ENCODE measurements at places on chromosomes 6 and 20.

GRCh38 chr6:170130201-170130621 is 160.7 kb downstream of the DLL1 start:
- peak; percentile 47 for DNase-seq

GRCh38 chr20:48056218-48056617 is 270.9 kb upstream of the SULF2 start:
- no peak for DNase-seq

DNA sequence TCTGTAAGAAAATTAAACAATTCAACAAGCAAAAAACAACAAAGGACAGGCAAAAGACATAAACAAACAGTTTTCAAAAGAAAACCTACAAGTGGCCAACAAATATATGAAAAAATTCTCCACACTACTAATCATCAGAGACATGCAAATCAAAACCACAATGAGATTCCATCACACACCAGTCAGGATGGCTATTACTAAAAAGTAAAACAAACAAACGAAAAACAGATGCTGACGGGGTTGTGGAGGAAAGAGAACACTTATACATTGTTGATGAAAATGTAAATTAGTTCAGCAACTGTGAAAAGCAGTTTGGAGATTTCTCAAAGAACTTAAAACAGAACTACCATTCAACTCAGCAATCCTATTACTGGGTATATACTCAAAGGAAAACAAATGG is 537.6 kb downstream of the HDGFL1 start:
- no peak for DNase-seq

DNA sequence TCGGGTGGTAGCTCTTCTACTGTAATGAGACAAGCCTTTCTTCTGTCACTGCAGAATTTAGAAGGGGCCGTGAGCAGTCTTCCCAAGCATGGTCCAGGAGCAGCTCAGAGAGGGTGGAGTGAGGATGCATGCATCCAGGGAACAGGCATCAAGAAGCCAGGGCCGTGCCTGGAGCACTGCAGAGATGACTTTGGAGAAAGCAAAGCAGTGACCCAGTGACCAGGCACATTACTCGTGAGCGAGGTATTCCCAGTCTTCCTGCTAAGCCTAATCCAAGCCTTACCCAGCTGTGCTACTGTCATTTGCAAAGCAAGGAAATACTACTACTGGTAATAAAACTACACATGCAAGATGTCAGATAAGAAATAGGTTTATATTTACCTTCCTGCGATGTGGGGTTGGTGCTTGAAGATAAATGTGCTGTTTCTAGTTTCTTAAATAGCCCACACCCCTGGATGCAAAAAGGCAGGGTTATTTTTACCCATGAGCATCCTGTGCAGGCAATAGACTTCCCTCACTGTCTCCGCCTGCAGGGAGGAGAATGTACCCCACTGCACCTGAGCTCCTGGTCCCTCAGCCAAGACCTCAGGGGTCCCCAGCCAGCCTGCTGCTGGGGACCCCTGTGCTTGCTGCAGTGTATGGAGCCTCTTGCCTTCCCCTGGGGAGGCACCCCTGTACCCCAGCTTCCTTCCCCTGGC is 62.9 kb downstream of the SSR1 start:
- DNase-seq = peak; percentile 71

DNA sequence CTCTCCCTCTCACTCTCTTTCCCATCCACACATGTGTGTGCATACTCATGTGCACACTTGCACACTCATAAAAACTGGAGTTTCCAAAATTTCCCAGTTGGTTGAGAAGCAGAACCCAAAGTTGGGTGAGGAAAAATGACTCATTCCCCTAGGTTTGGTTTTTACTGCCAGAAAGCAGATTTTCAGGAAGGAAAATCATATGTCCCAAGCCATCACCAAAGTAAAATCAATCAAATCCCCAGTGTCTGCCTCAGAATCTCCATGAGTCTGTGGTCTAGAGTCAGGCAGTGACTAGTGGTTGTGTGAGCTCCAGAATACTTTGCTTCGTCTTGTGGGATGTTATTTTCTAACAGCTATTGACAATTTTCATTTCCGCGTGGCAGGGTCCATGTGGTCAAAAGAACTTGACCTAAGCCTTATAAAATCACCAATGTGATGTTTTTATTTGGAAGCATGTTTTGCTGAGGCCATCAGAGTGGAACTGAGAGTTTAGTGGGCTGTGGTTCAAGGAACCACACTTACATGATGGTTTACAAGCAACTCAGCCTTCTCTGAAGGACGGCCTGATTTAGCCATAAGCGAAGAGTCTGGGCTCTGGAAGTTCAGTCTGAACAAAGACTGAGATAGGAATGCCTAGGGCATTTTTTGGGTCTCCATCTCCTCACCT is 81.9 kb upstream of the CCN6 start:
- DNase-seq = no peak

- DNase-seq = no peak
These were observed 316.1 kb downstream of the UTRN start for GRCh38 chr6:144601221-144601620.

- no peak for DNase-seq
These were observed 126.7 kb downstream of the AIG1 start for GRCh38 chr6:143187238-143187923.

- DNase-seq = no peak
These were observed 31.2 kb downstream of the CITED2 start for GRCh38 chr6:139343052-139343750.

DNA sequence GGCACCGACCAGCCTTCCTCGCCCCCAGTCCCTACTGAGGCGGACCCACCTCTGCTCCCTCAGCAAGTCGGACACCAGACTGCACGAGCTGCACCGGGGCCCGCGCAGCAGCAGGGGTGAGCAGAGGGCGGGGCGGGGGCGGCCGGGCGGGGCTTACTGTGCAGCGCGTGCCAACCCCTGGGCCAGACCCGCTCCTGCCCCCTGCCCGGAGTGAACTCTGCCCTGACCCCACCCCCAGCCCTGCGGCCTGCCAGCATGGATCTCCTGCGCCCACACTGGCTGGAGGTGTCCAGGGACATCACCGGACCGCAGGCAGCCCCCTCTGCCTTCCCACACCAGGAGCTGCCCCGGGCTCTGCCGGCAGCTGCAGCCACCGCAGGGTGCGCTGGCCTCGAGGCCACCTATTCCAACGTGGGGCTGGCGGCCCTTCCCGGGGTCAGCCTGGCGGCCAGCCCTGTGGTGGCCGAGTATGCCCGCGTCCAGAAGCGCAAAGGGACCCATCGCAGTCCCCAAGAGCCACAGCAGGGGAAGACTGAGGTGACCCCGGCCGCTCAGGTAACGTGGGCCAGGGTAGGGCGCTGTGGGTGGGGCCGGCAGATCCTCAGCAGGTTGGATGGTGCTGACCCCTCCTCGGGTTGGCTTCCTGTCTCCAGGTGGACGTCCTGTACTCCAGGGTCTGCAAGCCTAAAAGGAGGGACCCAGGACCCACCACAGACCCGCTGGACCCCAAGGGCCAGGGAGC is 1.5 kb upstream of the SLC2A4RG start:
- peak; percentile 62 for DNase-seq

- peak; percentile 34 for DNase-seq
These were observed 107.1 kb downstream of the MRPL14 start for GRCh38 chr6:44020148-44020547.

- no peak for DNase-seq
These were observed 3.1 kb upstream of the INSM1 start for GRCh38 chr20:20364593-20365479.

DNA sequence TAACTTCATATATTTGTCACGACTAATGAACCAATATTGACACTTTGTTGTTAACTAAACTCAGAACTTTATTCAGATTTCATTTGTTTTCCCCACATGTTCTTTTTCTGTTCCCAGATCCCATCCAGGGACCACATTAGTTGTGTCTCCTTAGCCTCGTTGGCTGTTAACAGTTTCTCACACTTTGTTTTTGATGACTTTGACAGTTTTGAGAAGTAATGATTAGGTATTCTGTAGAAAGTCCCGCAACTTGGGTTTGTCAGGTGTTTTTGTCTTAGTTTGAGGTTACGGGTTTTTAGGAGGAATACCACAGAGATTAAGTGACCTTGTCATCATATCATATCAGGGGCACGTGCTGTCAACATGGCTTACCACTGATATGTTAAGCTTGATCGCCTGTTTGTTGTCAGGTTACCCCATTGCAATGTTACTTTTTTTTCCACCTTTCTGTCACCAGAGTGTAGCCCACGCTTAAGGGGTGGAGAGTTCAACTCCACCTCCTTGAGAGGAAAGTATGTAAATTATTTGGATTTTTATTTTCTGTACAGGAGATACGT is 32.9 kb downstream of the MAP3K4 start:
- DNase-seq = no peak

- DNase-seq = no peak
These were observed 233.6 kb downstream of the TTLL2 start for GRCh38 chr6:167558246-167559177.

DNA sequence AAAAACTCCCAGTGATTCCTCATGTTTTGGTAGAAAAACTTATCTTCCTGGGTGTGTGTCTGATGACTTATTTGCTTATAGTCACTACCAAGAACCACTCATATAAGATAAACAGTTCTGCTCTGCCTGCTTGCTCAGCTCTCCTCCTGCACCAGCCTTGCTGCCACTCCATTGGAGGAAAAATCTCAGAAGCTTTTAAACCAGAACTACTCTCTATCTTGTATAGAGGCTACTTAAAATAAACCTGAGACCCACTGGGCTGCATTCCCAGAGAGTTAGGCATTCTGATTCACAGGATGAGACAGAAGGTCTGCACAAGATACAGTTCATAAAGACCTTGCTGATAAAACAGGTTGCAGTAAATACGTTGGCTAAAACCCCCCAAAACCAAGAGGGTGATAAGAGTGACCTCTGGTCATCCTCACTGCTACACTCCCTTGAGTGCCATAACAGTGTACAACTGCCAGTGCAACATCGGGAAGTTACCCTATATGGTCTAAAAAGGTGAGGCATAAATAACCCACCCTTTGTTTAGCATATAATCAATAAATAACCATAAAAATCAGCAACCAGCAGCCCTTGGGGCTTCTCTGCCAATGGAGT is 728.3 kb downstream of the EPHA7 start:
- DNase-seq = peak; percentile 49

DNA sequence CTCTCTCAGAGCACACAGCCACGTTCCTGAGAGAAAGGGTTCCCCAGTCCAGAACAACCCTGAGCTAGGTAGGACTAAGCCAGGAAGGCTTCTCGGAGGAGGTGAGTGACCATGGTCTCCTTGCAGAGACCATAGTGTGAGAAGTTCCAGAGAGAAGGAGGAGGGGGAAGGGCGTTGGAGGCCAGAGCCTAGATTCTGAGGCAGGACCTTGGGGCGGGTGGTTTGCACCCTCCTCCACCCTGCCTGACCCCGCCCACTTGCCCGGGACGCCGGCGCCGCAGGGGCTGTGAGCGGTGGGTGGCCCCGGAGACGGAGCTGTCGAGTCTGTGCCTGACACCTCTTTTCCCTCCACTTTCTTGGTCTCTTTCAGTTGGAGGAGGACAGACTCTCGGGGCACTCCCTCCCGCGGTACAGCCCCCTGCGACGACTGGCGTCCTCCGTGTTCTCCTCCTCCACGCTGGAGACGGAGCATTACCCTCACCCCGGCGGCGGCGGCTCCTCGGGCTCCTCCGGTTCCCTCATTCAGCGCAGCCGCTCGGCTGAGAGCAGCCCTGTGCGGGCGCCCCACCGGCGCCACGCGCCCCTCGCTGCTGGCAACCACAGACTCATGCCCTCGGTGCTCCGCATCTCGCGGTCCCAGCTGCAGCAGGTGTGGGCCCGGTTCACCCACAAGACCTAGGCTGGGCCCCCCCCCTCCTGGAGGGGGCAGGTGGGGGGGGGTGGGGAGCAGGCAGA is 26.2 kb downstream of the TTBK1 start:
- no peak for DNase-seq

DNA sequence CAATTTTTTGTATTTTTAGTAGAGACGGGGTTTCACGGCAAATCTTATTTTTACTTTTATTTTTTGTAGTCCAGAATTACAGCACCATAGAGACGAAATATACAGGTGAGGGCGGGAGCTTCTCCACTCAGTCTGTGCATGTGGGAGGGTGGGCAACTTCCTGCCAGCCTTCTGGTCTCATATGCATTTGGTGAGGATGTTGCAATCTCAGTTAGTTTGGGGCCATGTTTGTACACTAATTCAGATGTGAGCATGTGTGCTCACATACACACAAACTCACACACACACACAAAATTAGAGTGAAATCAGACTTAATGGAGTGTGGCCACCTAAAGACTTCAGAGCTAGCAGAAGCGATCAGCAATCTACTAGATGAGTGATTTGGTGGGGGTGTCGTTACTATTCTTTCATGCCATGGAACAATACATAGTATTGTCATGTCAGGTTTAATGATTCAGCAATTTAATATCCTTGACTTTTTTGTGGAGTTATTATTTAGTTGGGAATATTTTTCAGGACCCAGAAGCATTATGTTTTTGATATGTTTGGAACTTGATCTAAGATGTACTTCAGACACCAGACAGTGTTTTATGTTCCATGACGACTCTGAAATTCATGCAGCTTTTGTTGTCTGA is 78.0 kb upstream of the BMP2 start:
- no peak for DNase-seq

DNA sequence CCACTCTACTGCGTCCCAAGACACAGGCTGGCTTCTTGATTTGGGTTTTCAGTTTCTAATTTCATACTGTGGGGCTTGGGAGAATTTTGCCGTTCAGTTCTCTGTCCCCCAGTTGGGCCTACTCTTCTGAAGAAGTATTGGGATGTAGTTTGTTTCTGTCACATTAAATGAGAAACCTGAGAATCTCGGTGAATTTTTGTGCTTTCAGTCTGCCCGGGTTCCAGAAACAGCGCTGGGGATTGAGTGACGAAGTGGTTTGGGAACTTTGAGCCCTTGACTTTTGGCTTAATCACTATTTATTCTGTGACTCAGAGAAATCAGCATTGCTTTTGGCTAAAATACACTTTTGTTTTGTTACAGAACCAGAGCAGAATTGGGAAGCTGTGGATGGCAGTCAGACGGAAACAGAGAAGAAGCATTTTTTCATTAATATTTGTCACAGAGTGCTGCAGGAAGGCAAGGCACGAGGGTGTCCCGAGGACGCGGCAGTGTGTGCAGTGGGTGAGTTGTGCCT is 74.0 kb downstream of the IGF2R start:
- DNase-seq = peak; percentile 11

- DNase-seq = no peak
These were observed 526.8 kb downstream of the CD83 start for GRCh38 chr6:14644381-14644780.

DNA sequence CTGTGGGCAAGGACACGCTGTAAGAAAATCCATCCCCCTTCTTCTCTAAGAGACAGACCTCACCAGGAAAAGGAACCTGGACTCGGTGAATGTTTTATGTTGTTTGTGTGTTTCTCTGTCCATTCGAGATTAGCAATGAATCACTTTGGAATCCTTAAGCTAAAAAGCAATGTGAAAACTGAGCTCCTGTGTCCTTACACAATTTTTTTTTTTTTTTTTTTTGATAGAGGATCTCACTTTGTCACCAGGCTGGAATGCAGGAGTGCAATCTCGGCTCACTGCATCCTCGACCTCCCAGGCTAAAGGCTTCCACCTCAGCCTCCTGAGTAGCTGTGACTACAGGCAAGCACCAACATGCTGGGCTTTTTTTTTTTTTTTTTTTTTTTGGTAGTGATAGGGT is 32.1 kb downstream of the BFSP1 start:
- peak; percentile 23 for DNase-seq

DNA sequence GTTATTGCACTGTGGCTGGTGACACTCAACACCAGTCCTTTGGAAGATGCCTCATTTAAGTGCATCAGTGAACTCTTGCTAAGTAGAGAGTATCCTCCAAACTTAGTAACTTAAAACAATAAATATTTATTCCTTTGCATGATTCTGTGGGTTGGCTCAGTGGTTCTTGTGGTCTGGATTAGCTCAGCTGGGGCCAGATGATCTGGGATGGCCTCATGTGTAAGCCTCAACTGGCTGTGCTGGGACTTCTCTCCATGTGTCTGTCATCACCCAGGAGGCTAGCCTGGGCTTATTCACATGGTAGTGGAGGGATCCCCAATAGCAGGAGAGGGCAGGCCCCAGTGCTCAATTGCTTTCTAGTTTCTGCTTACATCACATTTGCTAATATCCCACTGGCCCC is 8.3 kb downstream of the LRRN4 start:
- no peak for DNase-seq
